ENCODE measurements at places on chromosomes 5 and 9.

DNA sequence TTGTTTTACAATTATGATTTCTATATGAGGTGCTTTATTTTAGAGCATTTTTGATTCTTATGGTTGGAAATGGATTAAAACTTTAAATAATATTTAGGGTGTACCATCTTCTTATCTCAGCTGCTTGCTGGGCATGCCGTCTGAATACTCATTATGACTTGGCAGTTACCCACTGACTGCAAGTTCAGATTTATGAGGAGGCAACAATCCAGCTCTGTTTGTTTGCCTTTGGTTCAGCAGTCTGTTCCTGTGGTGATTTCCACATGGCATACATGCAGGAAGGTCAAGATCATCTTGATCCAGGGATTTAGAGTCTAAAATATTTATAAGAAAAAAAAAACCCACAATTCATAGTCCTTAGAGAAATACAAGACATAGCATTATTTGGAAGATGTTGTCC lies 1254.5 kb upstream of the NUDT12 start:
- no peak for DNase-seq

DNA sequence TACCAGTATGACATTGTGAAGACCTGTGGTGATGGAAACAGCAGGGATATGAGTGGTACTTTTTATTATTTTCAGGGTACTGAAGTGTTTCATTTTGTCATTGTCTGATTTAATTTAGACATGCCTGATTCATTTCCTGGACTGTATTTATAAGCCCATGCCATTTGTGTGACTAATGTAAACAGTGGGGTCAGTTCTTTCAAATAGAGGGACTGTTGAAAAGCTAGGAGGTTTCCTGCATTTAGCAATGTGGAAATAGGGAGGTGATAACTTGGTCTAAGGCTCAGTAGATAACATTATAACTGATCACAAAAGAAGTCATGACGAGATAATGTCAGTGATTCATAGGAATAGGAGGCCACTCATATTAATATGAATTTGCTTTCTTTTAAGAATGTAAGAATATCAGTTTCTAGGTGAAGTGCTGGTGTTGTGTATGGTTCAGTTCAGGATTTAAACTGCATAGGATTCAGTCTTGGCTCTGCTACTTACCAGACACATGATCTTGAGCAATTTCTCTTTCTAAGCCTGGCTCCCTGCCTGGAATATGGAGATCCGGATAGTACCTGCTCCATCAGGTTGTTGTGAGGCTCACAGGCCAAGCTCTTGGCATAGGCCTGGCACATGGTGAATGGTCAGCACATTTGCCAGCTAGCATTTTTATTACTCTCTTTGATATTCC lies 7.5 kb downstream of the RASGRF2 start:
- DNase-seq = no peak

DNA sequence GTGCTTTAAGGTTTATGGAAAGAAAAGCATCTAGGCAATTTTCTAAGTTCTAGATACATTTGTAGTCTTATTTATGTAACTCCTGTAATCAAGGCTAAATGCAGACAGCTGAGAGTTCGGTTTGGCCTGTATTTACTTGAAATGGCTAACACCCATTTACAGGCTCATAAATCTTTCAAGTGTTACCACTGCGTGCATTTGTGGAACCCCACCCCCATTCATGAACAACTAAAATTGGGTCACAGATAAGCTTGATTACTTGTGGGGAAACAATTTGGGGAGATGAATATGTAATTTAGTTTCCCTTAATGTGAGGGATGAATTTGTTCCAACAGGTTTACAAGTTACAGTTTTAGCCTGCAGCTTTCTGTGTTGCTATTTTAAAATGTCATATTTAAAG lies 360.6 kb downstream of the ARRDC3 start:
- DNase-seq = no peak

DNA sequence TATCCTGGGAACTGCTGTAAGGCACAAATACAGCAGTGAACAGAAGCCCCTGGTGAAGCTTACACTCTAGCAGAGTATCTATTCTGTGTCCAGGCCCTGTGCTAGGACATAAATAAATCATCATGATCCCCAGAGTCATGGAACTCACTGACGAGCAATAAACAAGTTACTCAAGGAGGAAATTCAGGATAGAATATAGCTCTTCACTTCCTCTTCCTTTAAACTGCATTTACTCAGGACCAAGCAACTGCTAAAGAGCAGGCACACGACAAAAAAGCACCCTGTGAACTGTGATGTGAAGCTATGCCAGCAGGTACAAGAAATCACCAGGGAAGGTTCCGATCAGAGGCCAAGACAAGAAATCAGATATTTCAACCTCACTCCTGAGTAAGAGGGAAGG lies 47.8 kb upstream of the NR5A1 start:
- no peak for DNase-seq

DNA sequence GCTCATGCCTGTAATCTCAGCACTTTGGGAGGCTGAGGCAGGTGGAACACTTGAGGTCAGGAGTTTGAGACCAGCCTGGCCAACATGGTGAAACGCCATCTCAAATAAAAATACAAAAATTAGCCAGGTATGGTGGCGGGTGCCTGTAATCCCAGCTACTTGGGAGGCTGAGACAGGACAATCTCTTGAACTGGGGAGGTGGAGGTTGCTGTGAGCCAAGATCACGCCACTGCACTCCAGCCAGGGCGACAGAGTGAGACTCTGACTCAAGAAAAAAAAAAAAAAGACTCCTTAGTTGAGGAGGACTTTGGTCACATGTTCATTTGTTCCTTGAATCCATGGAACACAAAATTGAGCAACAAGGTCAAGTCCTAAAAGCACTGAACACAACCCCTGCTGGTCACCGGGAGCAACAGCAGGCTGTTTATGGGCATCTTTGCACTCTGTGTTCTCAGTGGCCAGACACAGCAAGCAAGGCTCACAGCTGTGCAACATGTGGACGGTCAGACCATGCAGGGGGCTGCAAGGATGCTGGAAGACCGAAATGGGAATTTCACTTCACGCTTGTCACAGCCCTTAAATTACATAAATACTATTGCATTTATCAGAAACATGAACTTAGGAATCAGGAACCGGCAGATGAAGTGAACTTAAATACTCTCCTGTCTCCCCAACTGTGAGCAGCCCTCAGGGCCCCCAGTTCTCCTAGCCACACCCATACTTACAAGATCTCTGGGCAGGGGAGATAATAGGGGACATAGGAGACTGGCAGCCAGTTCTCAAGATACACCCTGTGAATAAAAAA lies 2.8 kb downstream of the GBGT1 start:
- DNase-seq = peak; percentile 26

GRCh38 chr5:1349246-1349645 lies 4.3 kb upstream of the CLPTM1L start:
- DNase-seq = no peak

- no peak for DNase-seq
Measured at GRCh38 chr9:8643896-8644295, 844.3 kb upstream of the DMAC1 start.

DNA sequence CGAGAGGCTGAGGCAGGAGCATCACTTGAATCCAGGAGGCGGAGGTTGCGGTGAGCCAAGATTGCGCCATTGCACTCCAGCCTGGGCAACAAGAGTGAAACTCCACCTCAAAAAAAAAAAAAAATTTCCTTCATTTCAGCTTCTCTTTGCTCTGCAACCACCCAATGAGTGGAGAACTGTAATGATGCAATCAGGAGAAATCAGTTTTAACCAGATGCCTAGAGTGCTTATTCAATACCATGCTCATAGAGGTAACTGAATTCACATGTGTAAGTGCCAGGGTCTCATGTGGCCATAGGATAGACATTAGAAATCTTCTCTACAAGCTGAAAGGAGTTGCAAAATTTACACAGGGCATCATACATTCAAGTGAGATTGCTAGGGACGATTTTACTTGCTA lies 70.6 kb downstream of the HMHB1 start:
- no peak for DNase-seq

DNA sequence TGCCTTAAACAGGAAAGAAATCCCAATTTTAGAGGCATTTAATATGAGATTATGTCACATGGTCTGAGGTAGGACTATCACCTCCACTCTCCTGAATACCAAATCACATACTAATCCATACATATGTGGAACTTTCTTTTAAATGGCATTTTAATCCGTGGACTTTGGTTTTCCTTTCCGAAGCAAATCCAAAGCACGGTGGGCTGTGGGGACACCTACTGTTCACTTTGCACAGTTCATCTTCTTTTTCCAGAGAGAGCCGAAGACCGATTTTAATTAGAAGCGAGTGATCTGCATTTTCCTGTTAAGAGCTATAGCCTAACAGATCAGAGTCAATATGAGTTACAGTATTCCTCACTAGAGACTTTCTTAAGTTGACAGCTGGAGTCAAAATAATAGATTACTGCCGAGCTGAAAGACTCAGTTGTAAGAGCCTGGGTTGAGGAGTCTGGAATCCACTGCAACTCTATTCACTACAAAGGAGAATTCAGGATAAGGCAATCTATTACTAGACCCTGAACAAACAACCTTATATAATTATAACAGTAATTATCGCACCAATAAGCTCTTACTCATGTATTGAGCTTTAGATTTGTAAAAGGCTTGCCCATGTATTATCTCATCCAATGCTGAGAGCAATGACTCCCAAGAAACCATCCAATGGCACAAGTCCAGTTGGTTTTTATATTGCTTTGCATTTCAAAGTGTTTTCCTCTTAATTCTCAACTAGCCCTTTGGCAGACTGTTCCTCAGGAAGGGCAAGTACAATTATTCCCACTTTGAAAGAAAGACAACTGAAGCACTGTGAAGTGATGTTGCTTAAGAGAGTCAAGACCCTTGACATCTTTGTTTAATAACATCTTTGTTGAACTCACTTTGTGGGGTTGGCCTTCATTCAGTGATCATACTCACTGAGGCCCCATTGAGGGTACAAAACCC lies 144.7 kb downstream of the TRPM6 start:
- DNase-seq = no peak

DNA sequence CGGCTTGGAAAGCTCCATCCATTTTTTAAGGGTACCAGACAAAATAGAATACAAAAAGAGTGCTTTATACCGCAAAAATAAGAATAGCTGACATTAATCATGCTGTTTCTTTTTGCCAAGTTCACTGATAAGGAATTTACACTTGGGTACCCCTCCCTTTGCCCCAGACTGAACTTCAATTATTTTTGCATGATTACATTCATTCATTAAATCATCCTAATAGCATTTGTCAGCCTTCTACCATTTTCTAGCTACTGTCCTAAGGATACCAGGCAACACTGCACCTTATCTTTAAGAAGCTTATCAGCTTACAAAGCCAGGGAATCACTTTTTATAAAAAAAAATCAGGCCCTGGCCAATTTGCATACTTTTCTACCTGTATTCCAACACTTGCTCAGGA lies 48.4 kb downstream of the YIPF5 start:
- DNase-seq = no peak

GRCh38 chr9:129494113-129494789 lies 126.7 kb downstream of the C9orf50 start:
- no peak for DNase-seq

- no peak for DNase-seq
Measured at GRCh38 chr5:65065001-65065511, 296.3 kb downstream of the CWC27 start.

DNA sequence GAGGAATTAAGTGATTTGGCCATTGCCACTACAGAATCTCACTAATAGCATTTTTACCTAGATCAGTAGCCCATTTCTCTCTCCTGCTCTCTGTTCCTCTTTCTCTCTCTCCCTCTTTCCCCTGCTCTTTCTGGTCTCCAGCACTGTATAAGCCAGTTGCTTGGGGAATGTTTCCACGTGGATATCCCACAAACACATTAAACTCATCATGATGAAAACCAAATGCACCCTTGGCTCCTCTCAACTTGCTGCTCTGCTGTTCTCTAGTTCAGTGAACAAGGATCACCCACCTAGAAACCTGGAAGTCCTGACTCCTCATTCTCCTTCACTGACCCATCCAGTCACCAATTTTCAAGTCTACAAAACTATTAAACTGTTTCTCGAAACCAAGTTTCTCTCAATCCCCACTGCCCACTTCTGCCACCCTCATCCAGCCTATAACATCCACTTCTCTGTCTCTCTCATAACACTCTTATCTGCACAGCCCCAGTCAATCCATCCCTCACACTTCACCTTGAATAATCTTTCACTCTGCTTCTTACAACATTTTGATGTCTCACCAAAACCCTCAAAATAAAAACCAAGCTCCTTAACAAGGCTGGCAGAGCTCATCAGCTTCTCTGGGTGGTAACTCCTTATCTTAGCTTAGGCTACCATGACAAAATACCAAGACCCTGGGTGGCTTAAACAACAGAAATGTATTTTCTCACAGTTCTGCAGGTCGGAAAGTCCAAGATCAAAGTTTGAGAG lies 79.3 kb downstream of the ARL15 start:
- DNase-seq = no peak

GRCh38 chr5:137335493-137335892 lies 163.6 kb downstream of the SPOCK1 start:
- DNase-seq = no peak

DNA sequence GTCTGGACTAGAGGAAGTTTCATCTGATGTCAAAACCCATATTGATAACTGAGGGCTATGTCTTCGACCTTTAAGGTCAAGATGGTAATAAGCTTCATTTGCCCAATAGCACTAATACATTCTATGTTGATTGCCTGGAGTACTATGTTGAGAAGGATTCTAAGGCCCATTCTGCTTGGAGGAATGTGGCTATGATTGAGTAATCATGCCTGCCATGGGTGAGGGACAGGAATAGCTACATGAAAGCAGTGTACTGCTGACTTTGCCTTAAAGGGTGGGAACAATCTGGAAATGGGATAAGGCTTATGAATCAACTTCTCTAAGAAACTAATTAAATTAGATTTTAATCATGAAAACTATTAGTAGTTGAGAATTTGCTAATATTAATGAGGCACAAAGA lies 13.6 kb downstream of the NNT start:
- DNase-seq = no peak

DNA sequence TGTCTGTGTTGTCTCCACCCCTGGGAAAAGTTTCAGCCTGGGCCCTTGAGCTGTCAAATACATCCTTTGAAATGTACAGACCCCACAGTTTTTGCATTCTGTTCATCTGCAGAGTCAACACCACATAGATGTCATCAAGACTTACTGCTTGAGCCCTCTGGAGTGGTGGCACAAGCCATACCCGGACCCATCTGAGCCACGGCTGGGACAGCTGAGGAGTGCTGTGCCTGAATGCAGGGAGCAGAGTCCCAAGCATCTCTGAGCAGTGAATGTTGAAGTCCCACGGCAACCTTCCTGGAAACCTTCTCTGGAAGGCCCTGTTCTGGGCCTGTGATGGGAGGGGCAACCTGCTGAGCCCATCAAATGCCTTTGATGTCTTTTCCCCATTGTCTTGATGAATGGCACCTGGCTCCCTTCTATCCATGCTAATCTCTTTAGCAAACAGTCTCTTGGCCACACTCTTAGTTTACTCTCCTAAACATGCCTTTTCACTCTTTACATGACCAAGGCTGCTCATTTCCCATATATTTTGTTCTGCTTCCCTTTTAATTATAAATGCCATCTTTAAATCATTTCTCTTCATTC lies 92.5 kb downstream of the ATPSCKMT start:
- DNase-seq = no peak

DNA sequence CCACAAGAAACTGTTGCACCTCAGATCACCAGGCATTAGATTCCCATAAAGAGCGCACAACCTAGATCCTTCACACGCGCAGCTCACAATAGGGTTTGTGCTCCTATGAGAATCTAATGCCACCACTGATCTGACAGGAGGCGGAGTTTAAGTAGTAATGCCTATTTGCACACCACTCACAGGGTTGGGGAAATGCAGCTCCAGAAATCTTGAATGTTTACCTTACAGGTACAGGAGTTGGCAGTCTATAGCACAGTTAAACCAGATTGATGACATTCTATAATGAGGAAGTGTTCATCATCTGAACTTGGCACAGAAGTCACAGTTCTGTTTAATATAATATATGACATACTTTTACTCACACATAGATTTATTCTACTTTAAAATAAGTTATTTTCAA lies 732.2 kb upstream of the ZNF608 start:
- no peak for DNase-seq

- no peak for DNase-seq
Measured at GRCh38 chr9:134227451-134228411, 63.4 kb upstream of the RNU6ATAC start.

Measured in stimulated activated CD4-positive, alpha-beta T cell treated with anti-CD3 and anti-CD28 coated beads, Interleukin-4, amount 100 ng/mL, for 4 hours (primary cell).